ENCODE measurements at places on chromosomes 7 and 10.

GRCh38 chr7:65955718-65956117, 26.3 kb downstream of the GUSB start:
- DNase-seq, result no peak

DNA sequence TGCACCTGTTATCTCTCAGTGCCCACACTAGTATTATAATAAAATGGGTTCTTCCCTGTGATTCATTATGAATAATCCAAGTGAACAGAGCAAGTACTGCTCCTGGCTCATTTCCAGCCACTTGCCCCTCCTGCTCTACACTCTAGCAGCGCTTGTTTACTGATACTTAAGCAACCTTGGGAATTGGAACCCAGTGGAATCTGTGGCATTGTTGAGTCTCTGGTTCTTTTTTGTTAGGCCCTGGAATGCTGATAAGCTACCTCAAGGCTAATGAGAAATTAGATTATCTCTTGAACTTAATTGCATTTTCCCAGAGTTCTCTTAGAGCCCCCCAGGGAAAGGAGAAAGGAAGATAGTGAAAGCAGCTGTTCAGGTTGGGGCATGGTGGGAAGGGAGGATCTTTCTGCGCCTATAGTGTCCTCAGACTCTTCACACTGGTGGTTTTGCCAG, 34.0 kb downstream of the PRKAR2B start:
- DNase-seq, result no peak

- no peak for DNase-seq
Observed at GRCh38 chr10:3294919-3295581, 122.5 kb upstream of the PITRM1 start.

DNA sequence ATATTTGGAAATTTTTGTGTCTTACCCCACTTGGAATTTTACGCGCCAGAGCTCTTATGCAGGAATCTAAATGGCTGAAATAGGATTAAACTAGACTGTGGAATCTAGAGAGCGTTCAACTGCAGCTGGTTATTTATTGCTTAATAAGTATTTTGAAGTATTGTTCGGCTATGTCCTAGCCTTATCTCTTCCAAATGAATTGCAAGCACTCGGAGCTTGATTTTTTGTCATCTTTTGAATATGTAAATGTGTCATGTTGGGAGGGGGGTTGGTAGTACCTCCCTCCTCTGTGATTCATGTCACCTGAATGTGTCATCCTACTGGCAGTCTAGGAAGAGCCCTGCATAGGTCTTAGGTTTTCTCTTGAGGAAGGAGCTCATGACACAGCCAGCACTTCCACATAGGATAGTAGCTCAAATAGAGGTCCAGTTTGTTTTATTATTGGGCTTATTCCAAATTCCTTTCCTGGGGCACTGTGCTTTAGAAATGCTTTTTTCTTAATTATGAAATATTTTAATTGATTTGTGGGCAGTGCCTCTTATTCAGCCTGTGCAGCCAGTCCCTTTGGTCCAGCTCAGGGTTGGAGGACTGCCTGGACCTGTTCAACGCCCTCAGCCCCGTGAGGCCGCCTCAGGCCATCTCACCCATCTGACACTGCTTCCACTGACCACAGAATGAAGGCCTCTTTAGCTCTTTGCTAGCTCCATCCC, 22.5 kb upstream of the TRIL start:
- DNase-seq, result no peak

DNA sequence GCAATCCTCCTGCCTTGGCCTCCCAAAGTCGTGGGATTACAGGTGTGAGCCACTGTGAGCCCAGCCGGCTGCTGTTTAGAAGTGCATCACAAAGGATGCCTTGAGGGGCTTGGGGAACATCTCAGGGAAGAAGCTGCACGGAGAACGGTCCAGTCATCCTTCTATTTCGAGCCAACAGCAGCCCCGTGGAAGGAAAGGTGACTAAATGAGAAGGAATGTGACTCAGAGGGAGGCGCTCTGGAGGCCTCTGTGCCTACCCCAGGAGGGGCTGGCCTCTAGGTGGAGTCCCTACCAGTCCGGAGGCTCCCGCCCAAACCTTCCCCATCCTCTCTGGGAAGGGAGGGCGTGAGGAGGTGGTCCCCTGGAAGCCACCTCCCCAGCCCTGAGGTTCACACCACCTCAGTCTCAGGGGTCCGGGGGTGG, 76.2 kb downstream of the CTBP2 start:
- DNase-seq, result no peak

GRCh38 chr10:76864922-76865321, 772.7 kb downstream of the KCNMA1 start:
- no peak for DNase-seq

DNA sequence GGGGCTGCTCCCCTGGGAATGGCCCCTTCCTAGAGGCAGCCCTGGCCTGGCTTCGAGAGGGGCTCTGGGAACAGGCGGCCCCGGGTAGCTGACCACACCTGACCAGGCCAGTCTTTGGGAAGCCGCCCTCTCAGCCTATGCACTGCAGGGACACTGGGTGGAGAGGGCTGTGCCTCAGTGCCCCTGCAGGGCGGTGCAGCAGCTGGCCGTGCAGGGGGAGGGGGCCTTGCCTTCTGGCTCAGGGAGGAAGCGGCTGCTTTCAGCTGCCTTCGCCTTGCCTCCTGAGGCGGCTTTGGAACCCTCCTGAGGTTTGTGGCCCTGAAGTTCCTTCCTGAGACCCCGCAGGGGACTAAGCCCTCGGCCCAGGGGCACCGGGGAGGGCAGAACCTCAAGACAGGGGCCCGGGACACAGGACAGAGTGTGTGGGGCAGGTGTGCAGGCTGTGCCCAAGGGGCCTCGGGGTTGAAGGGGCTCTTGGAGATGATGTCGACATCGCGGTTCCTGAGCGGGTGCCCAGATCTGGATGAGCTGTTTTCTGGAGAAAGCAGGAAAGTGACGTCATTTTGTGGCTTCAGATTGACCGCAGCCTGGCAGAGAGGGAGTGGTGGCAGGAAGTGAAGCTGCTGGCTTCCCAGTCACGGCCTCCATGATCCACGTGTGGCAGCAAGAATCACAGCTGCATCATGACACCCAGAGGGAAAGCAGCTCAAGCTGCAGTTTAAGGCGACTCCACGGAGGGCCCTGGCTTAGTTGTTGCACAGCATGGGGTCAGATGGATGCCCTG, 17.7 kb downstream of the ADAM8 start:
- peak; percentile 85 for DNase-seq

- no peak for DNase-seq
Observed at GRCh38 chr7:130543487-130544010, 51.7 kb downstream of the MEST start.

- no peak for DNase-seq
Observed at GRCh38 chr7:148255333-148255732, 335.2 kb upstream of the C7orf33 start.

DNA sequence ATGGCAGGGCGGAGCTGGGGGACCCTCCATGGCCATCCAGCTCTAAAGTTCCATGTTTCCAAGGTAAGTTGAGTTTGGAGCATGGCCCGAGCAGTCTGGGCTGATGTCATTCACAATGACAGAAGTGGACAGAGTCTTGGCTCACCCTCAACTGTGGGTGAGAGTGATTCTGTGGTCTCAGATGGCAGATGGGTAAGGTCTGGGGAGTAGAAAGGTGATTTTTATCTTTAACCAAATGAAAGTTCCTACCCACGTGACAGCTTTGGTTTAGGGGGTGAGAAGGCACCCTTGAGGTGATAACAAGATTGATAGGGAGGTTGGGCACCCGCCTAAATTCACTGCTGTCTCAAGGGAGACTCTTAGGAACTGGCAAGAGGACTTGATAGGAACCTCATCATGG, 57.6 kb upstream of the PDZD8 start:
- no peak for DNase-seq
